ENCODE measurements at places on chromosomes 6 and 20.

- DNase-seq: no peak
Observed at GRCh38 chr20:14830466-14830865, 493.1 kb upstream of the FLRT3 start.

- DNase-seq: no peak
Observed at GRCh38 chr6:63214816-63215215, 3.5 kb downstream of the FKBP1C start.

GRCh38 chr20:37534401-37535157, 6.9 kb upstream of the BLCAP start:
- DNase-seq: peak; percentile 59

- DNase-seq: no peak
Observed at GRCh38 chr20:34629342-34629741, 47.5 kb downstream of the PIGU start.

DNA sequence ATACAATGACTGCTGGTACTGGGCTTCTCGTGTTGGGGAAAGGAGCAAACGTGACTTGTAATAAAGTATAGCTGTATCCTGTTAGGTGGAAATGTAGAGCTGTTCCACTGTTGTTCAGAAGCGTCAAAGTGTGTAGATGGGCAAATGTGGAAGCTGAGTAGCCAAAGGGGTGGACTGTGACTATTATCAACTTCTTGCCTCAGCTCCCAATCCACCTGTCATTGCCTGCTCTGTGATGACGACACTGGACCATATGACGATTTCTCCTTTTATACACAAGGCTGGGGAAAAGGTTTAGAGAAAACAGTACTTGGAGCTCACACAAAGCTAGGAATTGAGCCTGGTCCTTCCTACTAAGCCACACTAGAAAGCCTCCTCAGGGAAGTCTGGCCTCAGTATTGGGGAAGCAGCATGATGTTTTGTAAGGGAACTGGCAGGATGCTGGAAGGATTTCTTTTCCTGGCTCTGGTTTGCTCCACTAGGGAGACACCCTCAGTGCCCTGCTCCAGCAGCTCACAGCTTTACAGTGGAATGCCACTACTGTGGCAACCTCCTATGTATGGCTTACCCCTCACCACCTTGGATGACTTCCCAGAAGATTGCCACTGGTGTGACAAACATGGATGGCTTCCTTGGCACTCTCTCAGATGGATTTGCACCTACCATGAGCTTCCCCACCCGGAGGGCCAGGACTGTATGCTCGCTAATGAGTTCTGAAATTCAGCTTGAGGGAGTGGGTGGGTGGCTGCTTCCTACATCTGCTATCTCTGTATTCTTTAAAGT, 20.0 kb downstream of the CD164 start:
- no peak for DNase-seq

- peak; percentile 28 for DNase-seq
Observed at GRCh38 chr6:56172144-56172543, 75.2 kb downstream of the COL21A1 start.

DNA sequence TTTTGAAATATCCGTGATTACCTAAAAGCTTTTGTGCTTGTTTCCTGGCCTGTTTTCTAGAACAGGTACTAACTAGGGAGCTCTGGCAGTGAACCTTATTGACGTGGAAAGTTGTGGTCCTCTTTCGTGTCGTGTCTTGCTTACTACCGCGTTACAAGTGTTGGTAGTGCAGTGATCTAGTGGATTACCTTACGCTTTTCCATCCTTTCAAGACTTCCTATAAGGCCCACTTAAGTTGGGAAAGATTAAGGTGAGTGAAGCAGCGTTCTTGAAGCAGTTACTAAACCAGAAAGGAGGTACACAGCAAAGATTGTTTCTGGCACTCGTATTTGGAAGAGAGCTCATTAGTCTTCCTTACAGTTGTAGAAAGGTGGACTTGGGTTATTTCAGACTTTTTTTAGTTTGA, 1.9 kb downstream of the PNRC1 start:
- DNase-seq: no peak

GRCh38 chr6:107730106-107730505, 94.0 kb downstream of the SCML4 start:
- no peak for DNase-seq

DNA sequence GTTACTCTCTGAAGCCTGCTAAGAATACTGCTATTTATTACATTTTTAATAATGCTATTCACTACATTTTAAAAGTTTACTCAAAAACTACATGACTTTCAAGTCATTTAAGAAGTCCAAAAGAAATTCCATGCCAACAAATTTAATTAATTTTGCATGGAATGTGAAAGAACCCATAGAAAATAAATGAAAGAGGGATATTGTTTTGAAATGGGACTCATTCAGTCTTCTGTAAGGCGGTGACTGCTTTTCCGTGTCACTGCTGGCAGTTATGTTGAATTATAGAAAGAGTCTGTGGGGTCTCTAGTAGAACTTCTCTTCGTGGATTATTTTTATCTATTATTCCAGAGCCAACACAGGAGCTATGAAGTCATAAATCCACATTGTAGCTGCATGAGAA, 211.2 kb downstream of the LAMA2 start:
- no peak for DNase-seq

DNA sequence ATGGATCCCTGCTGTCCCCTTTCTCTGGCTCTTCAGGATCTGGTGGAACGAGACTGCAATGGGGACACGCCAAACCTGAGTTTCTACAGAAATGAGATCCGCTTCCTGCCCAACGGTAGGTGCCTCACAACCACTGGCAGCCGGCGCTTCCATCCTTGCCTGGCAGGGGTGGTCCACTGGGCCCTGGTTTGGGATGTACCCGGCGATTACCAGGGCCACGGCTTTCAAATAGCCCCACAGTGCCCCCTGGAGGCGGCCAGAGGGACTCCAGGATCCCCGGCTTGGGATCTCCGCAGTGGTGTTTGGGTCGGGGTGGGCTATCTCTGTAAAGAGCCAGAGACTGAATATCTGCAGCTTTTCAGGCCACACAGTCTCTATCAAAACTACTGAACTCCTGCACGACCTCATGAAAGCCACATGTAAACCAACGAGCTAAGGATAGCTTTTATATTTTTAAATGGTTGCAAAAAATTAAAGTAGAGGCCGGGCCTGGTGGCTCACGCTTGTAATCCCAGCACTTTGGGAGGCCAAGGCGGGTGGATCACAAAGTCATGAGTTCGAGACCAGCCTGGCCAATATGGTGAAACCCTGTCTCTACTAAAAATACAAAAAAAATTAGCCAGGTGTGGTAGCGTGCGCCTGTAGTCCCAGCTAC, 3.7 kb downstream of the OGFR start:
- DNase-seq: peak; percentile 34

DNA sequence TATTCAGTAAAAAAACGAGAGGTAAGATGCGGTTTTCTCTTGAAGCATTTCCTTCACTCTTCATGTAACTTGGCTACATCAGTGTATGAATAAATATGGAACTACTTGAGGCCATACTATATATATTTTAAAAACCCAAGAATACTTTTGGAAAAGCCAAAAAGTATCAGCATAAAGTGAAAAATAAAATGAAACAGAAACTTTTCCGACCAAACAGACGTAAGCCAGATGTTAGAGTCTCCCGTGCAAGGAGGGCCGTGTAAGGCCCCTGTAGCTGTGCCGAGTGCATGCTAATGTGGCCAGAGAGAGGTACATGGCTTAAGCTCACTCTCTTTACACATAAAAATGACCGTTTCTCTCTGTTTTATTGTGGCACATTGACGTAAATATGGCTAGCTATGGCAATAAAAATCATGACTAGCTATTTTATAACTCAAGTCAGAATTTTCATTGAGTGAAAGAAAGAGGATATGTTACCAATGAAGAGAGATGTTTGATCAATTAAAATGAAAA, 140.1 kb upstream of the GMDS start:
- DNase-seq: no peak

DNA sequence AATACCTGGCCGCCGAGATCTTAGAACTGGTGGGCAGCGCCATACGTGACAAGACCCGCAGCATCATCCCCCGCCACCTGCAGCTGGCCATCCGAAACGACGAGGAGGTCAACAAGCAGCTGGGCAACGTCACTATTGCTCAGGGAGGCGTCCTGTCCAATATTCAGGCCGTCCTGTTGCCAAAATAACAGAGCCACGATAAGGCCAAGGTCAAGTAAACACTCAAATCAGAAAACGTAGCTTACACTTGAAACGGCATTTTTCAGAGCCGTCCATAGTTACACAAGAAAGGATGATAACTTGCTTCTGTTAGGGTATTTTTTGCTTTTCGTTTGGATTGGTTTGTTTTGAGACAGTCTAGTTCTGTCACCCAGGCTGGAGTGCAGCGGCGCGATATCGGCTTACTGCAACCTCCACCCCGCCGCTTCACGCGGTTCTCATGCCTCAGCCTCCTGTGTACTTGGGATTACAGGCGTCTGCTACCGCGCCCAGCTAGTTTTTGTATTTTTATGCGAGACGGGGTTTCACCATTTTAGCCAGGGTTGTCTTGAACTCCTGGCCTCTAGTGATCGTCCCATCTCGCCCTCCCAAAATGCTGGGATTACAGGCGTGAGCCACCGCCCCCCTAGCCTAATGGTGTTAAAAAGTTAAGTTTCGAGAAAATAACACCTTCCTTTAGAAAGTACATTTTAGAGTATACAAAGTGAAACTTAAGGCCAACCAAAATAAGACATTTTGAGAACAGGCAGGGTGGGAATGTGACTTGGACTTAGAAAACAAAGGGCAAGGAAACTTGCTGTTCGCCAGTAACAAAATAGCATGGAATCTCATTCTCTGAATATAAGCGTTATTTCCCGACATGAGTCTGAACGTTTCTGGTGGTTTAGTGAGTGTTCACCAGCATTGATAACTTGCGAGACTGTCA, 42.8 kb upstream of the HFE start:
- no peak for DNase-seq

DNA sequence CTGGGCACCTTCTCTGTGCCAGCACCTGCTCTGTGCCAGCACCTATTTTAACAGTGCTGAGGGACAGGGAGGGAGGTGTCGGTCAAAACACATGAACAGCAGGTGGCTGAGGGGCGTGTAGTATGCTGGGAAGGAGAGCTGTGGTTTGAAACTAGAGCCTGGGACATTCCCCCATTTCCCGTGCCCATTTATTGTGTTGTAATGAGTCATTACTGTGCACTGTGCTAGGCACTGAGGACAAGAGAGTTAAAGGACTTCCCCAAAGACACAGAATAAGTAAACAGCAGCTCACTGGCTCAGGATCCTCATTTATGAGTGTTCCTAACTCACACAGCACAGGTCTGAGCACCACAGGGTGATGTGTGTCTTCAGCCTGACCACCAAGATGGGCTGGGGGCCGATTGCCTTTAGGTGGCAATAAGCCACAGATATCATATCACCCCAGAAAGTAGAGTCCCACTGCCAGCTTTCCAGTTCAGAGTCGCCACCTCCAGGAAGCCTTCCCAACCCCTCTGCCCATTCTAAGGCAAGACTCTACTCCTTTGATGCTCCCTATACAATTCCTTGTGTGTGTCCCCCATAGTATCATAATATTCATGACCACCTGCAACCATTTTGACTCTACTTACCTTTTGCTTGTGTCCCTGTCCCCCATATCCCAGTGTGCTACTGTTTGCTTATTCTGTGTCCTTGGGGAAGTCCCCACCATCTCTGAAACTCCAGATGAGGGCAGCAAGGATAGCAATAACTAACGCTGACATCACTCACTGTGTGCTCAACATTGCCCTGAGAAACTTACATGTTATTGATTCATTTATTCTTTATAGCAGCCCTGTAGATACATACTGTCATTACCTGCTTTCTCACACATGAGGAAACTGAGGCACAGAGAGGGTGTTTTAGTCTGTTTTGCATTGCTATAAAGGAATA, 87.3 kb downstream of the TOX2 start:
- no peak for DNase-seq

DNA sequence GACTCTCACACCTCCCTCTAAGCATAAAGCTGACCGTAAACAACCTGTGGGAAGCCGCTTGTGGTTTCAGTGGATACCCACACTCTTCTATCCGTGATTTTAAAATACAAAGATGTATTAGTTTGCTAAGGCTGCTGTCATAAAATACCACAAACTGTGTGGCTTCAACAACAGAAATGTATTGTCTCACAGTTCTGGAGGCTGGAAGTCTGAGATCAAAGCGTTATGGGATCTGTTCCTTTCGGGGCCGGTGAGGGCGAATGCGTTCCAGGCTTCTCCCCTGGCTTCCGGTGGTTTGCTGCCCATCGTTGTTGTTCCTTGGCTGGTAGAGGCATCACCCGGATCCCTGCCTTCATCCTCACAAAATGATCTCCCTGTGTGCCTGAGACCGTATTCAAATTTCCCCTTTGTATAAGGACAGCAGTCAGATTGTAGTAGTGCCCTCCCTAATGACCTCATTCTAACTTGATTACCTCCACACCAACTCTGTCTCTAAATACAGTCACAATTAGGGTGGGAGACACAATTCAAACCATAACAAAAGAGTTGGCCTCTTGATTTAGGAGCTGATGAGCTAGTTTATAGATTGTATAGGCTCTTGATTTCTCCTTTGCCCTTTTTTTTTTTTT, 210.6 kb upstream of the SOX4 start:
- no peak for DNase-seq

DNA sequence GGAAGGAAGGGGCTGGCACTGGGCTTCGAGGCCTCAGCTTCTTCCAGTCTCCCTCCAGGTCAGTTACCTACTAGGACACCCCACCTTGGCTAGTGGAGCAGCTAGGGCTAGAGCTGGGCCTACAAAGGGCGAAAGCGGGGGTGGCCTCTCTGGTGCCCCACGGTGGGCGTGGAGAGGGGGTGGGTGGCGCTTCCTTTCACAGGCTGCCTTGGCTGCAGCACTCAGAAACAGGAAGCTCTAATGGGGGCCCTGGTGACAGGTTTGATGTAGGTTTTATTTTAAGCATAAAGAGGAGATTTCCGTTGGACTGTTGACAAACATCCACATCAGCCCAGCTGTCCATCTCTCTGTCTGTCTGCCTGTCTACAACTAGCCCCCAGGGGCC, 13.4 kb downstream of the FAM110A start:
- DNase-seq: no peak

DNA sequence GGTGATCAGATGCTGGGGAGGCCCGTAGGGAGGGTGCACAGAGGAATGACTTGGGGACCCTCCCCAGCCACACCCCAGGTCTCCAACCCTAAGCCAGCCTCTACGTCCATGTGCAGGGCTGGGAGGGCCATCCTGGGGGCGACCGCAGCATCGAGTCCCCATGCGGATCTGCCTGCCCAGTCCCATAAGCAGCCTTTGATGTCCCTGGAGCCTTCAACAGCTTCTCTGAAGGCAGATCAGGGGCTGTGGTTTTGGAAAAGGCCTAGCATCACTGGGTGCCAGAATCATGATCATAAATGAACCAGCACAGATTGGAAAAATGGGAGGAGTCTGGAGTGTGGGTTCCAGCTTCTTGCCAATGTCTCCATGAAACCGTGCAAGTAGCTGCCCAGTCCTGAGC, 22.9 kb downstream of the TOX2 start:
- no peak for DNase-seq

GRCh38 chr20:47805951-47806350, 20.7 kb upstream of the SULF2 start:
- no peak for DNase-seq

All from NCI-H226 (cell line).